Keratinocyte (primary cell): ENCODE measurements at places on chromosomes 3 and 15.
A peak's percentile ranks its signal among the peaks of the same experiment; 100 is the strongest.

DNA sequence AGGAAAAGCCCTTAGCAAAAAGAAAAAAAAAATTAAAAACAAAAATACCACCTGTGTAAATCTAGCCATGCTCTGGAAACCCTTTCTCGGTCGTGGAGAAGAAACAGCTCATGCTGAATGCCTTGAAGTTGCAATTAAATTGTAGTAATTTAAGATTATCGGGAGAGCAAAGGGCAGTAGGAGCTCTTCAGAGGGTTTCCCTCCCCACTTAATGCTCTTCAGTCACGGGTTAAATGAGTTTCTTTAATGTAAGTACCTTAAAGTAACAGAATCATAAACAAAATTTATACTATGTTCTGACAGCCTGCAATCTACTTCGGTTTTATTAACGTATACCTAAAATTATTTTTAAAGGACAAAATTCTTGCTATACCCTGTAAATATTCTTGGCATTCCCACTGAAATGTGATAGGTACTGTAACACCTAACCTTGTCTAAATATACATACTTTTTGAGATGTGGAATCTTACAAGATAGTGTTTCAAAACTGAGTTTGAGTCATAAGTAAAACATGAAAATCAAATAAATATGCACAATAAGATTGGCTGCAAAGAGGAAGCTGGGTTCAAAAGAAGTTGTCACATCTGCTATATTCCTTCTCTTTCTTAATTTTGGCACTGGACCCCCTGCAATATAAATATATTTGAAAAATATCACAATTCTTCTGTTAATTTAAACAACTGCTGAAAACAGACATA lies 5.3 kb downstream of the FOXP1 start:
- DNase-seq, result no peak

DNA sequence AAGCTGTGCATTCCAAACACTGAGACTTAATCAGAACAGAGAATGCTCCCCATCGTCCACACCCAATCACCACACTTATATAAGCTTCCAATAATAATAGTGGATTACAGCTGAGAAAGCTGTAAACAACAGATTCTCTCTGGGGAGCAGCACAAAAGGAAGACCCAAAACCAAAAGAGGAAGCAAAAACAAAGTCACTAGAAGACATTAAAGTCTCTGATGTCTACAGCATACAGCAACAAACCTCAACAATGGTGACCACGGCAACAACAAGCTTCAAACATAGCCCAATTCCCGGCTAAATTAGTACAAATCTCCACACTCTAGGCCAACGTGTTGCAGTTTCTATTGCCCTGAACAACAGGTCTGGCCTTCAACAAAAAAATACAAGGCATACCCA lies 37.7 kb downstream of the ZDHHC23 start:
- no peak for DNase-seq

GRCh38 chr15:101568309-101568708 lies 78.8 kb upstream of the PCSK6 start:
- no peak for DNase-seq

DNA sequence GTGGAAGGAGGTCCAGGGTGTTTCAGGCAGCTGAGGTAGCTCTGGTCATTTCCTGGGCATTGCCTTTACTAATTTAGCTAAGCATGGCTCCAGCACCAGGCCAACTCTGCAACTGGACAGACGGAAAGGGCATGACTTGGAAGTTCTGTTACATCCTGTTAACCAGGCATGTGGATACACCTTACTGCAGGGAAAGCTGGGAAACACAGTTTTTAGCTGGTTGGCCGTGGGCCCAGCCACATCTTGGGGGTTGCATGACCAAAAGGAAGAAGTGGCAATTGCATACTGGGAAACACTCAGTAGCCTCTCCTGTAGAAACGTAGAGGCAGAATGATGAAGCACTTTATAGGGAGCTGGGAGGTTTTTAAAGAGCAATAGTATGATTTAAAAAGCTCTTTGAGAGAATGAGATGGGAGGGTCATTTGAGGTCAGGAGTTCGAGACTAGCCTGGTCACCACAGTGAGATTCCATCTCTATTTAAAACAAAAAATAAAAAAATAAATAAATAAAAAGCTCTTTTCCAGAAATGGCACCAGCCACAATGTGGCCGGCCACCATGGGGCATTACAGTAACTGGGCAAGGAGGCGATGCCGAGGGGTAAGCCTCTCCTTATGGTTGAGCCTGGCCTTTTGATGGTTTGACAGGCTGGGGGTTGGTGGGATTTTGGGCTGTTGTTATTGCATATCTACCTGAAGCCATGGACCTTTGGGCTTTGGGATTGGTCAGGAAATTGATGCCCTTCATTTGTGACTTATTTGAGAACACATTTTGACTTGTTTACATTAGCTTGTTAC lies 28.6 kb downstream of the TRAK1 start:
- no peak for DNase-seq

- DNase-seq, result no peak
These were observed 38.9 kb downstream of the MYL3 start for GRCh38 chr3:46824211-46824970.

DNA sequence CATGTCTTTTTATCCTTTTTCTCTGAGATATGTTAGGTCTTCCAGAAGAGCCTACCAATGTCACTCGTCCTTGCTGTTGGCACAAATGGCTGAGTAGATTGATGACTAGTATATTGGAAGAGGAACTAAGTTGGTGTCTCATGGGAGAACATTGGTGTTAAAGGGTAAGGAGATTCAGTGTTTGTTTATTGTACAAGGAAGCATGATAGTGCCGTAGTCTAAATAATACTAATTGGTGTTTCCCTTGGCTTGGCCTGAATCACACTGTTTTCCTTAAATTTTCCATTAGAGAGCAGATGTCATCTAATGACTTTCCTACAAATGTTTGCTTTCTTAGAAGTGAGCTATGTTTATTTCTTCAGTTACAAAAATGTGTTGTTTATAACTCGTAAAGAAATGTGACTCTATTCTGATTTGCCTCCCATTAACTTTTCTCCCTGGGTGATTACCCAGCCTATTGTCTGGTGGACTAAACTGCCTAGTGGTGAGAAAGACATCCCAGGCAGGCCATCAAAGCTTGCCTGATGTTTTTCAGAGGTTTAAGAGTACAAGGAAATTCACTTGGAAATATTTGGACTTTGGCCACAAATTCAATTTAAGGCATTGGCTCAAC lies 28.7 kb downstream of the ADAMTSL3 start:
- DNase-seq, result no peak

- DNase-seq, result no peak
These were observed 436.5 kb upstream of the WNT5A start for GRCh38 chr3:55923626-55924025.

GRCh38 chr3:139427283-139428060 lies 38.0 kb upstream of the COPB2 start:
- peak; percentile 32 for DNase-seq

GRCh38 chr3:124295362-124295761 lies 303.4 kb upstream of the ROPN1 start:
- no peak for DNase-seq

GRCh38 chr3:173007079-173007723 lies 133.8 kb downstream of the SPATA16 start:
- no peak for DNase-seq

DNA sequence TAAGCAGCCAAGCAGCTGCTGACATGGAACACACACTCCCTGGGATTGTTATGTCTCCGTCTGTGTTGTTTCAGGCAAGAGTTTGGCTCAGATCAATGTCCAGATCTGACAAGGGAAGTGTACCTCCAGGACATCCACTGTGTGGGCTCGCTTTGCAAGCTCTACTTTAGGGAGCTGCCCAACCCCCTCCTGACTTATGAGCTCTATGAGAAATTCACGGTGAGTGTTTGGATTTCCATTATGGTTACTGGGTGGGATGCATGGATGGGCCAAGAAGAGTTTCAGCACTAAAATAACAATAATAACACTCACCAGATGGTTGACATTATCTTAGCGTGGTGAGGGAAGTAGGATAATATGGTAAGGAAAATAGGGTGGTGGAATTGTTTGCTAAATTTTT lies 74.1 kb downstream of the ARHGAP31 start:
- no peak for DNase-seq

- peak; percentile 28 for DNase-seq
These were observed at the start of gene CYFIP1 for GRCh38 chr15:22980189-22981050. CYFIP1 (minus strand) TSS chr15:22980368; CDS start chr15:22947285, 33,083 bp downstream.

GRCh38 chr3:84893211-84893610 lies 65.6 kb upstream of the CADM2 start:
- no peak for DNase-seq

GRCh38 chr3:159635047-159635641 lies 353.5 kb upstream of the IL12A start:
- DNase-seq, result no peak

GRCh38 chr15:60871152-60871551 lies 357.9 kb downstream of the RORA start:
- DNase-seq, result no peak

- no peak for DNase-seq
These were observed 20.2 kb upstream of the CCDC66 start for GRCh38 chr3:56536735-56537134.

GRCh38 chr15:31607656-31608055 lies 281.0 kb downstream of the KLF13 start:
- DNase-seq, result no peak

DNA sequence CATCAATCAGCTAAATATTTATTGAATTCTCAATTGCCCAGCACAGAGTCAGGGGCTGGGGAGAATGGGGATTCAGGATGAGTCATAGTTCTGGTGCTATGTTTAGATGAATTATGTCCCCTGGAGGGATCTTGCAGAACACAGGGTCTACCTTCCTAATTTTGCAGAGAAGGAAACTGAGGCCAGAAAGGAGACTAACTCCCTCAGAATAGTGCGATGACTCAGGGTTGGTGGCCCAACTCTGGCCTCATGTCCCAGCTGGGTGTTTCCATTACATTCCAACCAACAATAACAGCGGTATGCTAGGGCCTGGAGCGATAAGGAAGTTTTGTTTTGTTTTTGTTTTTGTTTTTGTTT lies 270.9 kb downstream of the TLE3 start:
- no peak for DNase-seq

DNA sequence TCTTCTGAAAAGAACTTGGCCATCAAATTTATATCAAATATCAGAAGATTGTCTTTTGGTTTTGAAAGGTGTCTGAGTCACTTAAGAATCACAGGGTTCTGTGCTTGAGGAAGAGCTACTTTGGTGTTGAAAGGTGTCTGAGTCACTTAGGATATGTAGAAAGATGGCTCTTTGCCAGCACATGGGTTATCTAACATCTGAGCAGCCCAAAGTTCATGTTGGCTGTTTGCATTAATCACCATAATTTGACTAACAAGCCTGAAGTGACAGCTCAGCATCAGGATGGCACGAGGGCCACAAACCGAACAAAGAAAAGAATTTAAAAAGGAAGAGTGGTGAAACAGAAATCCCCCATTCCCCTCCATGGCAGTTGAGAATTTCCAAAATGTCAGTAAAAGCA lies 190.5 kb upstream of the CMC1 start:
- peak; percentile 89 for DNase-seq

DNA sequence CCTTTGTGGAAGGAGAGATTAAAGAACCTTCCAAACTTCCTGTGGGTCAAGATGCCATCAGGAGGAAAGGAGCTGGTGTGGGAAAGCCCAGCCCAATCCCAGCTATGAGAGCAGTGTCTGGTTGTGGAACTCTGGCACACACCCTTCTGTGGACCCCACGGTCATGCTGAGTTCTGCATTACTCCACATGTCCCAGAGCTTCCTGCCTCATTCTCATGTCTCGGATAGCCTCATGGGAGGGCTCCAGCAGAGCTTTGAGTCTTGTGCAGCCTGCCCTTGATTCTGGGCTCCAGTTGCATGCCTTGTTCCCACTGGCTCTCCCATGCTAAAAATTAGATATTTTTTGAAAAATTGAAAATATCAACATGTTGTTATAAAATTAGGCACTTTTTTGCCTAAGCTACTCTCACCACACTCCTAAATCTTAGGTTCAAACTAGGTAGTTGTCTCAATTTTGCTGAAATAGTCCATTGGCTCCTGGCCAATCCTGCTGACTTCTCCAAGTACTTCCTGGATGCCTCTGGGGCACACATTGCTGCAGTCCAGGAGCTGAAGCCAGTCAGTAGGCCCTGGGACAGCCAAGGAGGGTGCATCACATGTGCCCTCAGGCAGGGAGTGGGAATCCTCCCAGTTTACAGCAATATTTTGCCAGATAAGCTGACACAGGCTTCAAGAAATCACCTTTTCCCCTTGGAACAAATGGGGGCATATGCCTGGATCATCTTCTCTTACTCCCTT lies 144.3 kb downstream of the EEFSEC start:
- DNase-seq, result peak; percentile 19

GRCh38 chr3:151638555-151639417 lies 94.9 kb upstream of the AADACL2 start:
- no peak for DNase-seq

DNA sequence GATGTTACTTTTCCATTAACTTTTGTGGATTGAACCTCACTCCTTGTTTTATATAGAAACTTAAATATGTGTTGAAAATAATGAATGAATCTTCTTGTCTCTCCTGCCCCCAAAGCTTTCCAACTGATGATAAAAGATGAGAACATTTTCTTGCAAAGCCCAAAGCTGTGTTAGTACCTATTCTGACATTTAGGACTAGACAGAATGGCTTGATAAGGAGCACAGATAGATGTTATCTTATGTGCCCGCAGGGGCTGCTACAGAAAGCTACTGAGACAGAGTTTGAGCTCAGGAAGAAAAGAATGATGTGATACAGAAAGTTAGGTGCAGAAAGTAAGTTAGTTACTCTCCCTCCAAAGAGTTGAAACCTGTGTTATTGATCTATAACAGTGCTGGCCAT lies 109.4 kb upstream of the ATP11B start:
- DNase-seq, result no peak

- DNase-seq, result no peak
These were observed 11.4 kb downstream of the MSL2 start for GRCh38 chr3:136184703-136185102.

- DNase-seq, result no peak
These were observed 120.7 kb upstream of the WNT7A start for GRCh38 chr3:14000556-14000955.

GRCh38 chr3:98977520-98977919 lies 76.0 kb upstream of the DCBLD2 start:
- no peak for DNase-seq

DNA sequence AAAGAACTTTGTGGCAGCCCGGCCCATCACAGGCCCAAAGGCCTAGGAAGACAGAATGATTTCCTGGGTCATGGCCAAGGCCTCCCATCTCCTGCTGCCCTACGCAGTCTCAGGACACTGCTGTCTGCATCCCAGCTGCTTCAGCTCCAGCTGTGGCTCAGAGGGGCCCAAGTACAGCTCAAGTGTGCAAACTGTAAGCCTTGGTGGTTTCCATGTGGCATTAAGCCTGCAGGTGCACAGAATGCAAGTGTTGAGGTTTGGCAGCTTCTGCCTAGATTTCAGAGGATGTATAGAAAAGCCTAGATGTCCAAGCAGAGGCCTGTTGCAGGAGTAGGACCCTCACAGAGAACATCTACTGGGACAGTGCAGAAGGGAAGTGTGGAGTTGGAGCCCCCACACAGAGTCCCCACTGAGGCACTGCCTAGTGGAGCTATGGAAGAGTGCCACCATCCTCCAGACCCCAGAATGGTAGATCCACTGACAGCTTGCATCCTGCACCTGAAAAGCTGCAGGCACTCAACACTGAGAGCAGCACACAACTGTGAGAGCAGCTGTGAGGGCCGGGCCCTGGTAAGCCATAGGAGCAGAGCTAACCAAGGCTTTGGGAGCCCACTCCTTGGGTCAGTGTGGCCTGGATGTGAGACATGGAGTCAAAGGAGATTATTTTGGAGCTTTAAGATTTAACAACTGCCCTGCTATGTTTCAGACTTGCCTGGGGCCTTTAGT lies 208.2 kb upstream of the CMC1 start:
- no peak for DNase-seq

- no peak for DNase-seq
These were observed 23.5 kb downstream of the DRD3 start for GRCh38 chr3:114155370-114155821.
